Right ventricle myocardium inferior (tissue), 1 donor: ENCODE measurements at places on chromosomes 7 and 10. TPM values are rescaled to one million over a fixed set of nuclear protein-coding genes. Genes with fewer than 3 reads are reported as not detected.
A peak's percentile ranks its signal among the peaks of the same experiment; 100 is the strongest.

GRCh38 chr10:15504101-15504840 is 133.2 kb upstream of the FAM171A1 start:
- no peak for DNase-seq

GRCh38 chr7:55590517-55591281 is 18.4 kb upstream of the VOPP1 start:
- peak; percentile 34 for DNase-seq

DNA sequence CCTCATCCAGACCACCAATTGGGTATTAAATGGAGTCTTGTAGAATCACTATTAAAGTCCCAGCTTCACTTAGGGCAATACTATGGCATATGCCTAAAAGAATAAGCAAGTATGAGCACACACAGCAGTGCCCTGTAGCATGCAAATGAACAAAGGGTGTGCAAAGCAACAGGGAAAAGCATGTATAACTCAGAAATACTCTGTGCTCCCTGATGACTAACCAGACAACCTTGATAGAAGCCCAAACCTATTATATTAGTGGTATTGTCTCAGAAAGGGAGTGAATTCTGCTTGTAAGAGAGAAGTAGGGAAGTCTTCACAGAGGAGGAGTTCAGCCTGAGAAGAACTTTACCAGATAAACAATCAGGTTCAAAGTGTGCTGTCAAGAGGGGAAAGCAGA is 131.2 kb downstream of the DGKI start:
- DNase-seq: no peak

DNA sequence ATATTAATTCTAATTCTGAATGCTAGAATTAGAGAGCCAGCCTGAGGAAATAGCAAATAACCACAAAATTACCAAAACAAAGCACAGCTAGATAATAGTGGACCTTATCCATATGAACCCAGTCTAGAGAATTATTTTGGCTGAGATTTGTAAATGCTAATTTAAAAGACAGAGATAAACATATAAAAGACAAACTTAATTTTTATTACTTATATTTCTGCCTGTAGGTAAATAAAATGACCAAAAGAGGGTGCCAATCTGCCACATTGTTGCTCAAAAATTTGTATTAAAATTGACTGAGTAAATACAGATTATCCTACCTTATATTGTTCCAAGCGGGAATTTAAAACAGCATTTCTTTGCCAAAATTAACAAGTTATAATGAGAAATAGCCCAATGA is 20.2 kb downstream of the RTKN2 start:
- no peak for DNase-seq

GRCh38 chr7:151951672-151952338 is 4.4 kb upstream of the GALNTL5 start:
- no peak for DNase-seq

- peak; percentile 91 for DNase-seq
These were observed at the start of gene NFE2L3 for GRCh38 chr7:26151953-26152781. NFE2L3 (plus strand) TSS chr7:26152198; CDS start chr7:26152499, 301 bp downstream.

The NPFFR1 gene
- not detected for total RNA-seq
